ENCODE measurements at places on chromosomes 6 and 20. TPM values are rescaled to one million over a fixed set of nuclear protein-coding genes. Genes with fewer than 3 reads are reported as not detected.

Gene VWA7
- 3.9 TPM for total RNA-seq

Gene FUCA2
- total RNA-seq = 15.3 TPM

Gene RBL1
- total RNA-seq = 42.1 TPM

Gene BCLAF1
- total RNA-seq = 138 TPM

Gene GSTA3
- total RNA-seq = not detected

Gene SIRPB2
- total RNA-seq = not detected

Gene GCLC
- total RNA-seq = 23.5 TPM

Gene RNF182
- total RNA-seq = not detected

Gene ARFGEF3
- total RNA-seq = 0.29 TPM

Gene SPATS1
- total RNA-seq = not detected

Gene SIRPD
- total RNA-seq = not detected

Gene MEP1A
- total RNA-seq = not detected

Measured in activated naive CD4-positive, alpha-beta T cell treated with anti-CD3 and anti-CD28 coated beads, Interleukin-2, amount 10 ng/mL, durations not matched to agents 5 hours and 36 hours (primary cell).